ENCODE measurements at places on chromosomes 6 and 20.
A peak's percentile ranks its signal among the peaks of the same experiment; 100 is the strongest.

DNA sequence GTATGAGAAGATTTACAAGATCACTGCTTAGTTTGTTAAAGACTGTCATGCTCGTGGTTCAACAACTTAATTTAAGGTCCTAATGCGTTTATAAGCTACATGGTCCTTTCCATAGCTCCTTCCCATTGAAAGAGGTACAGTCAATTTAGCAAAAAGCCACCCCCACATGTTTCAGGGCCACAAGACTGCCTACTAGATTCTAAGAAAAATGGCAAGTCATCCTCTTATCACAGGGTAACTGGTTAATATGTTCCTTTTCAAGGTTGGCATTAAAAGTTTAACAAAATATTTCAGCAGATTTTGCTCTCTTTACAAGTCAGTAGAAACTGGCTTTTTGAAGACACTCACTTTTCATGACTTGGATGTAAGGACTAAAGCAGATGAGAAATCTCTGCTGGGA is 15.7 kb downstream of the GSTA3 start:
- DNase-seq = no peak

DNA sequence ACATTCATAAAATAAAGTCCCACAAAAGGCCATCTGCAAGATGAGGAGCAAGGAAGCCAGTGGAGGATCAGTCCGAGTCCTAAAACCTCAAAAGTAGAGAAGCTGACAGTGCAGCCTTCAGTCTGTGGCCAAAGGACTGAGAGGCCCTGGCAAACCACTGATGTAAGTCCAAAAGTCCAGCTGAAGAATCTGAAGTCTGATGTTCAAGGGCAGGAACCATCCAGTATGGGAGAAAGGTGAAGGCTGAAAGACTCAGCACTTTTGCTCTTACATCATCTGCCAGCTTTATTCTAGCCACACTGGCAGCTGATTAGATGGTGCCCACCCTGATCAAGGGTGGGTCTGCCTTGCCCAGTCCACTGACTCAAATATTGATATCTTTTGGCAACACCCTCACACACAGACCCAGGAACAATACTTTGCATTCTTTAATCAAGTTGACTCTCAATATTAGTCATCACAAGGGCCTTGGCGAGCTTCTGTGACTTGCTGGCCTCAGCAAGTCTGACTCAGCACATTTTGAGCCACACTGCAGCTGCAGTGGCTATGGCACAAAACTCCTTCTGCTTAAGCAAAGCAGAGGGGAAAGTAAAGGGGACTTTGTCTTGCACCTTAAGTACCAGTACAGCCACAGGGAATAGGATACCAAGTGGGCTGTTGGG is 1370.3 kb upstream of the CITED2 start:
- peak; percentile 2 for DNase-seq

DNA sequence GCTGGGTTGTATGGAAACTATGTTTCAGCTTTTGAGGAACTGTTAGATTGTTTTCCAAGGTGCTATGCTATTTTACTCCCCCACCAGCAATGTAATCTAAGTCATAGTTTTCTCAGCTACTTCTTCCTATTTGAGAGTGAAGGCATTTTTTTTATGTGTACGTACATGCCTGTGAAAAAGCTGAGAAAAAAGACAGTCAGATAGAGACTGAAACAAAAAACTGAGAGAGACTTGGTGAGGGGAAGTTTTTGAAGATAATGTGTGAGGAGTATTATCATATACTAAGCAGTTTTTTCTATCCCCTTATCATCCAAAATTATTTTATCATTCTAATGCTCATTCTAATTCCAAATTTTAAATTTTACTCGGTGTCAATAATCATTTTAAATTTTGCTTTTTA is 780.0 kb downstream of the BCKDHB start:
- DNase-seq = no peak

DNA sequence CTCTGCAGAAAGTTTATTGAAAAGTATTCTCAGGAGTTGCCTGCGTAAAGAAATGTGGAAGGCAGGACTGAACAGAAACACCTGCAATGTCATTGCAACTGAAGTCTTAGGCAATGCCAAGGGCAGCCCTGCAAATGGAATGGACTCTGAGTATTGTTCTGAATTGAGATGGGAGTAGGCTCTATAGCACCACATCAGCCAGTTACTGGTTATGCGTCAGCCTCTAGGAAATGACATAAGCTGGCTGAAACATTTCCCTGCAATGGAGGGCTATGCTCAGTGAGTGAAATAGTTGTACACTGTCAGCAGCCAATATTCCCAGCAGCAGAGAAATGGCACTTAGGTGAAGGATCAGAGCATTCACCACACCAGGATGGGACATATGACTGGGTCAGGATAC is 13.8 kb upstream of the GJE1 start:
- DNase-seq = no peak

GRCh38 chr20:61821735-61822134 is 243.9 kb downstream of the TAF4 start:
- DNase-seq = no peak

DNA sequence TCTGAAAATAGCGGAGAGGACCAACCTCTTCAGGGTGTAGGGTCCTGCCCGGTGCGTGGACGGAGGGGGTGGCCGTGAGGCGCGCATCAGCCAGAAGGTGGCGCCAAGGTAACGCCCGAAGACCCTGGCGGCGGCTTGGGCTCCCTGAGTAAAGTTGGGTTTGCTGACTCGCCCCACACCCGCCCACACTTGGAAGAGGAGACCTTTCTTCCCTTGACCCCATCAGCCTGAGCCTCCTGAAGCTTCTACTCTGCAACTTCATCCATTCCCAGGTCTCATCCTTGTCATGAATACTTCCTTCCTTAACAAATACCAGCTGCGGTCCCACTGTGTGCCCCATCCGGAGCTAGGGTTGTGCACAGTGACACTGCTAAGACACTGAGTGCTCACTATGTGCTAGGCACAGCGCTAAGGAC is 14.6 kb downstream of the CD40 start:
- peak; percentile 78 for DNase-seq

DNA sequence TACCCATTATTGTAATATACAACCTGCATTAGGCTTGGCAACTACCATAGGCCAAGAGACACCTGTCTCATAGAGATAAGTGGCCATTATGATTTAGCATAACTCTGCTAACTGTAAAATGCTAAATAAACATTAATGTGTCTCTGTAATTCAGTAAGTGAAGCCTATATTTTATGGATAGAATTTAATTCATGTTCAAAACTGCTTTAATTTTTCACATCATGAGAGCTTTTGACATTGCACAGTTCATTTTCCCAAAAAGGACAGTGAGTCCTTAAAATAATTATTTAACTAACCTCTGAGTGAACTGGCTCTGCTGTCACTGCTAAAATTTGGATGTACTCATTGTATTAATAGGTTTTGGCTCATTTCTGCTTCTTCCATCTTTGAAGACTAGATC is 41.4 kb upstream of the TMX4 start:
- no peak for DNase-seq

- peak; percentile 42 for DNase-seq
Observed at GRCh38 chr20:48760403-48760983, 67.3 kb downstream of the PREX1 start.

DNA sequence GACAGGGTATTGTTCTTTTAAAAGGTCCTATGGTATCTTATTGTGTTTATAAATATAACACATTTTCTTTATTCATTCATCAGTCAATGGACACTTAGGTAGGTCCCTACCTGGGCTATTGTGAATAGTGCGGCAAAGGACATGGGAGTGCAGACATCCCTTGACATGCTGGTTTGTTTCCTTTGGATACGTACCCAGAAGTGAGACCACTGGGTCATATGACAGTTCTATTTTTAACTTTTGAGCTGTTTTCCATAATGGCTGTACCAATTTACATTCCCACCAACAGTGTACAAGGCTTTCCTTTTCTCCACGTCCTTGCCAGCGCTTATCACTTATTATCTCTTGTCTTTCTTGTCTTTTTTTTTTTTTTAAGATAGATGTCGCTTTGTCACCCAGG is 627.5 kb downstream of the PRKN start:
- DNase-seq = no peak

- DNase-seq = no peak
Observed at GRCh38 chr6:107864226-107865127, 40.4 kb upstream of the SCML4 start.

DNA sequence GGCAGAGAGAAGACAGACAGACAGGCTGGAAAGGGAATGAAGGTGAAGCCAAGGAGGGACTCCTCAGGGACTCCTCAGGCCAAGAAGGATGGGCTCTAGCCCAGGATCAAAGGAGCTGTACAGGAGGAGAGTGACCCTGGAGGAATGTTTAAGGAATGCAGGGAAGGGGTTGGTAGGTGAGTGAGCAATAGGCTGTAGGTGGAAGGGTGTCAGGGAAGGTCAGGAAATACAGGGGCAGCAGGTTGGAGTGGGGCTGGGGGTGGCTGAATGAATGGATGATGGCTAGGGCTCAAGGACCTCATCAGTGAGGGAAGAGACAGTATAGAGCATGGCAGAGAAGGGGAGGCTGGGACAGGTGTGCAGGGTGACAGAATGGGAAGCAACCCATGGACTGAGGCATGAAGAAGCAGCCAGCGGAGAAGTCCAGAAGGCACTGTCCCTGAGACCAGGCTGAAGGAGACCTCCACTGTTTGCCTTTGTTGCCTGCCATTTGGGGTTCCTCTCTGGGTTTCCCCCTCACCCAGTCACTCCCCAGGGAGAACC is 13.2 kb downstream of the SYNGAP1 start:
- no peak for DNase-seq

DNA sequence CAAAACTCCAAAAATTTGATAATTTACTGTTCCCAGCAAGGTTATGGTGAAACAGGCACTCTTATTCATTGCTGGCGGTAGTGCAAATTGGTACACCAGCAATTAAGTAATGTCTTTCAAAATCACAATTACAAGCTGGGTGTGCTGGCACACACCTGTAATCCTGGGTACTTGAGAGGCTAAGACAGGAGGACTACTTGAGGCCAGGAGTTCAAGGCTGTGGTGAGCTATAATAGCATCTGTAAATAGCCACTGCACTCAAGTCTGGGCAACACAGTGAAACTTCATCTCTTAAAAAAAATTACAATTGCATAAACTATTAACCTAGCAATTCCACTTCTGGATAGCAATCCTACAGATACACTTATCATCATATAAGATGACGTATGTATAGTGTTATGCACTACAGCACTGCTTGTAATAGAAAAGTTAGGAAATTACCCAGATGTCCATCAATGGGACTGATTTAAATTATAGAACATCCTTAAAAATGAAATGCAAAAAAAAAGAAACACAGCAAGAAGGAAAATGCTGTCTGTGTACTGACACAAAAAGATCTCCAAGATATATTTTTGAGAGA is 31.4 kb downstream of the NCOA6 start:
- DNase-seq = no peak

DNA sequence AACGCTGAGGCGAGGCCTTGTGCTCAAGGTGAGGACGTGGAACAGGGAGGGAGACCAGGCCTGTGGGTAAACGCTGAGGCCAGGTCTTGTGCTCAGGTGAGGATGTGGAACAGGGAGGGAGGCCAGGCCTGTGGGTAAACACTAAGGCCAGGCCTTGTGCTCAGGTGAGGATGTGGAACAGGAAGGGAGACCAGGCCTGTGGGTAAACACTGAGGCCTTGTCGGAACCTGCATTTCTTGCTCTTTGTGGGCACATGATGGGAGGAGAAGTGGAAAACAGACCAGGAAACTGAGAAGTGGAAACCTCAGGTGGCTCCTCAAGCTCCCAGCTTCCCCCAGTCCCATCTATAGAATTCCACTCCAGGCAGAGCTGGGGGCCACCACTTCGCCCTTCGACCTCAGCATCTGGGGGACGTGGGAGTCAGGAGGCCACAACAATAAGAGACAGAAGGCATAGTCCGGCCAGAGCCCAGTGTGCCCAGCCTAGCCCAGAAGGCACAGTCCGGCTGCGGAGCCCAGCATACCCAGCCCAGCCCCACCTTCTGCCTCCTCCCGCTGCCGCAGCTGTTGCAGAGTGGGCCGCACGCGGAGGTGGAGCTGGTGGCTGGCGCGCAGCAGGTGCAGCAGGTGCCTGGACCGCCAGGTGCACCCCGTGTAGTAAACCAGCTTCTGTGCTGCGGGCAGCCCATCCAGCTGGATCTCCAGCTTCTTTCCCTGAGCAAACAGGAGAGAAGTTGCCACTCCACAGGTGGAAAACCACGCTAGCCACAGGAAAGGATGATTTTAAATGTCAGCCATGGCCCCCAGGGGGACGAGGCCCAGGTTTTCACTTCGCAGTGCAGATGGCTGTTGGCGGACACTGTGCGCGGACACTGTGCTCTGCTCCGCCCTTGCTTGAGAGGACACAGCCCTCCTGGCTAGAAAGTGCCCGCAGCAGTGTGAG is 17.5 kb downstream of the FRMD1 start:
- DNase-seq = no peak

Measured in suppressor macrophage treated with lipopolysaccharide for 4 hours (primary cell).